Stimulated activated CD4-positive, alpha-beta T cell treated with anti-CD3 and anti-CD28 coated beads, Interleukin-2, amount 100 ng/mL, for 24 hours (primary cell): ENCODE measurements at places on chromosomes 4 and X.

- no peak for DNase-seq
Observed at GRCh38 chr4:57689693-57690205, 579.6 kb upstream of the IGFBP7 start.

DNA sequence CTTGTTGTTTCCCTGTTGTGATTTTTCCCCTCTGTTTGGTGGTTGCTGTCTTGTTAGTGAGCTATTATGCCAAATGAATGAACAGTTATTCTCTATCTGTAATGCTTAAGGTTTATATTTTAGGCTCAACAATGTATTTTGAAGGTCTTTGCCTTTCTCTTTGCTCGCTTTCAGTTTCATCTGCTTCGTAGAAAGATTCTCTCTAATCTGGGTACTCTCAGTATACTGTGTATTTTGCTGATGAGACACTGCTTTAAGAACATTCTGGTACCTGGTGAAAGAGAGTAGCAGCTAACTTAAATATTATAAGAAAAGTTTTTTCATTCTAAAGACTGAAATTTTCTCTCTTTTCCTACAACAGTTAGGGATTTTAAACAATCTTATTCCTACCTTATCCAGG is 1274.7 kb upstream of the PABPC4L start:
- no peak for DNase-seq

DNA sequence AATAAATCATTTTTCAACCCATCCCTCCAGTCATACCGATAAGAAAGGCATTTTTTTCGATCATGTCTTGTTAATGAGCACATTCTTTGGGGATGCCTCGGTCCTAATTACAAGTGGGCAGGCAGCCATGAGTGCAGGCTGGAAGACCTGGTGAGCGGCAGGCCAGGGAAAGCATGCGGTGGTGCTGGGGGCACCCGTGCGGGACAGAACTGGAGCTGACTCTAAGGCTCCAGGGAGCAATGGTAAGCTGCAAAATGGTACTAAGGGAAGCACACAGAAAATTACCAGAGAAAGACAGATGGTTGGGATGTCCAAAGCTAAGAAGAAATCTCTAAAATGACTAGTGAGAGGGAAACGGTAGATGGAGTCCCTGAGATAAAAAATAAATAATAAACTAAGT is 411.0 kb upstream of the AGA start:
- no peak for DNase-seq

DNA sequence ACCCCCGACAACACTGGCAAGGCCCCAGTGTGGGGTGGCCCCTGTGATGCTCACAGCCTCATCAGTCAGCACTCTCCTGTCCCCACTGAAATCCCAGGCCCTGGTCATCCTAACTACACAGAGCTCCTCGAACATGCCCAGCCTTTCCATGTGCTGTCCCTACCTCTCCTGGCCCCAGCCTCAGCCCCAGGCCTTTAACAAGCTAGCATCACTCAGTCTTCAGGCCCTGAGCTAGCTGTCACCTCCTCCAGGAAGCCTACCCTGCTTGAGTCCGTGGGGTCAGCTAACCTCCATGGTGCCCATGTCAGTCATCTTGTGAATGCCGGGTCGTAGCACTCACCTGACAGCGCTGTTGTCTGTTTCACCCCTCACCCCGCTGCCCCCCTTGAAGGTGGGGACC is 25.6 kb upstream of the C4orf50 start:
- no peak for DNase-seq

DNA sequence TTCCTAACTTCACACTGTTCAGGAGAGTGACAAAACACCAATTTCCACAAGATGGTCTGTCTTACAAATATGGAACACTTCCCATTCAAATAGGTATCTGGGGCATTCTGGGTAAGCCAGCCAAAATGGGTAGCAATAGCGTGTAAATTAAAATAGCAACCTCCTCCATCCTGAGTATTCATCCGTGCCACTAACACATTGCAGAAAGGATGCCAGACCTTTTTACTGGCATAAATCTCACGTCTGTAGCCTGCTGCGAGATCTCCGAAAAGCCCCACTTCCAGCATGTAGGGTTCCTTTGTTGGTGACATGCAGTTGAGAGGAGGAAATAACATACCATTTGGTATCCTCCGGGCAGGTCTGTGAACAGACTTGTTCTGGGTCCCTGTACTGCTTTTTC is 52.7 kb upstream of the RAI2 start:
- DNase-seq = no peak

GRCh38 chr4:14631806-14632440 is 370.4 kb upstream of the CPEB2 start:
- DNase-seq = no peak

DNA sequence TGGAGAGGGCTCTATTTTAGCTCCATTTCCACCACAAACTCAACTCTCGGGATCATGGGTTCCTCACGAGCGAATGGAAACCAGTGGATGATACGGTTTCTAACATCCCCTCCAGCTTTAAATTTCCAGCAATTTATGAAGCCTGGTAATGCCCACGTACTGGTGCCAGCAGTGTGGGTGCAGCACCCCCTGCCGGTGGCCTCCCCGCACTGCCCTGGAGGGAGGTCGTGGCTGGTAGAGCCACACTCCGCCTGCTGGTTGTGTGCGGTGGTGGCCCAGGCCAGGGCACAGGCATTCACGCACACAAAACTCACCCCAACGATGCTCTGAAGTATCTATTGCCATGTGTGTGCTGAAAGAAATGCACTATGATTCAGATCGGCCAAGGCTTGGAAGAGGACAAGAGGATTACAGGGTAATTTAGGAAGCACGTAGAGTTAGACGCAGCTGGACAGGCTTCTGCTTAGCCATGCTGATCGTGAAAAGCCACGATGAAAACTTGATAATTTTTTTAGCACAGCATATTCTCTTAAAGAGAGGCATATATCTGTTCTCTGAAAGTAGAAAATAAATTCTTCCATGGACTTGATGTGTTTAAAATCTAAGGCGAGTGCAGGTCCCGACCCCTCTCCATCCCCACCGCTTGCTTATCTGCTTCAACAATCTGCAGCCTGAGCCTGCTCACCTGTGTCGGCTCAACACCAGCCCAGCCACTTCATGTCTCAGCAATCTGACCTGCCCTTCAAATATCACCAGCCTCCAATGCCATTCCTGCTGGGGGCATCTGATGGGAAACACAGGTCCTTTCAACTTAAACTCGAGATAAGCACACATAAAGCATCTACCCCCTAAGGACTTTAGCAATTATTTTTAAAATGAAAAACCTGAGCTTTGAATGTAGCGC is 59.1 kb downstream of the SCD5 start:
- peak; percentile 85 for DNase-seq

- no peak for DNase-seq
Observed at GRCh38 chrX:24204958-24205357, 55.4 kb downstream of the ZFX start.

- DNase-seq = no peak
Observed at GRCh38 chr4:30341731-30342130, 378.4 kb upstream of the PCDH7 start.

DNA sequence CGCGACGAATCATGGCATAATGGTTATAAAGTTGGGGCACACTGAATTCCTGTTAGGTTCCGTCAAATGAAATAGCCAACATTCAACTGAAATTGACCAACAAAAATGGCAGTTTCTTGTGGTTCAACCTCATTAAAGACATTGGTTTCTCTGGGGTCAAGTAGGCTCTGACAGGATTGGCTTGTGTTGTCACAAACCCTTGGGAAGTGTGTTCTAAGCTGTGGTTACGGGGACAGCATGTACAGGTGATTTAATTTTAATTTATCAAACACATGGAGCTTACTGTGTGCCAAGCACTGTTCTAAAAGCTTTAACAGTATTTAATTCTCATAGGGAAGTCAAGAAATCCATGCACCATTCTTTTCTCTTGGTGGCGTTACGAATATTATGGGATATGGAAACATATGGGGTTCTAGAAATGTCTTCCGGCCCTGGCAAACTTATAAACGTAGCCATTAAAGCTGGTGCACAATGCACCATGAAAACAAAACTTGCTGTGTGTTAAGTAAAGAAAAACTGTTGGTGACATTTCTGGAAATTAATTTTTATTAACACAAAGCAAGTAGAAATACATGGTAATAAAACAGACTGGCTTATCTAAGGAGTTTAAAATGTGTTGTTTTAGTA is 891 bp downstream of the XK start:
- no peak for DNase-seq

DNA sequence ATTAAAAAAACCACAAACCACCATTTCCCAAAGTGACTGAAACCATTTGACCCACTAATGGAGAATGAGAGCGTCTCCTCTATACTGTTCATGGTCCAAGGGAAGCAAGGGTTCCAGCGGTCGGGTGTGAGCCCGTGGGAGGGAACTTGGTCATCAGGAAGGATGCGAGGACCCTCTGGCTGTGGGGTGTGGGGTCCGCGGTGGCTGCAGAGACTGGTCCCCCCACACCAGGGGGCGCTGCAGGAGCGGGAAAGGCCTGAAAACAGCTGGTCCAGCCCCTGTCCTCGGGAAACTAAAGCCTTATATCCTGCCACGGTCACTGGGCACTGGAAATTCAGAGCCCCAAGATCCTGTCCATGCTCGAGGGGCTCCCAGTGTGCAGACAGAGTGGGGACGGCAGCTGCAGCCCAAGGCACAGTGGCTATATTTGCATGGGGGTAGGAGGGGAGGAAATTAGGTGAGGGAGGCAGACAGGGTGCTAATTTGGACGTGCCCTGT is 4.3 kb downstream of the BLOC1S4 start:
- peak; percentile 92 for DNase-seq

GRCh38 chrX:46444011-46444410 is 101.2 kb downstream of the ZNF674 start:
- DNase-seq = no peak

DNA sequence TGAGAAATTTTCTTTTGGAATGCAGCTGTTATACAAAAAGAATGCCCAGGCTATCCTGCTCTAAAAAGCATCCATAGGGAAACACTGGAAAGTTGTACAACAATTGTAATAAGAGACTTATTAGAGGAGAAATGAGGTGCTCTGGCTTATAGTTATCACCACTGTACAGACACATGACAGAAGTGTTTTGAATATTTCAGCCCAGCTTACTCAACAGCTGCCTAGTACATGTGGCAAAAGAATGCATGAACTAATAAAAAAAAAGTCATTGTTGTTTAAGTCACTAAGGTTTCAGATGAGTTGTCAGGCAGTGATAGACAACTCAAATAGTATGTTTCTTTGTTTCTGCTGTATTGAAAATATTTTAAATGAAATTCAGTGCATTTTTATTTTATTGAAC is 307.7 kb downstream of the GPM6A start:
- DNase-seq = no peak

GRCh38 chrX:85994797-85995196 is 52.6 kb downstream of the CHM start:
- no peak for DNase-seq

DNA sequence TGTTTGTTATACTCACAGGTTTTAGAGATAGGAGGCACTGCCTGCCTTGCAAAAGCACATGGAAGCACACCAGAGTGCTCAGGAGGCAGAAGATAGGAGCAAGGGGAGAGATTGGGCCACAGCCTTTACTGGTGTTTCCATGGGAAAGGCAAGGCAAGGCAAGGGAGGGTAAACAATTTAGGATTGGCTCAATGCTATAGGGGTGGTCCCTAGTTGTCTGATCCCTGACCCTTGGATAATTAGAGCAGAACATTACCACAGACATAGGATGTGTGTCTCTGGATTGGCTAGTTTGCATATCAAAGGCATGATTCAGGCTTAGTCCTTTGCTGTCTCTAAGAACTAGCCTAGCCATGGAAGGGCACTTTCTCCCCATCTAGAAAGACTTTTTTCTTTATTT is 36.1 kb downstream of the GRXCR1 start:
- no peak for DNase-seq

DNA sequence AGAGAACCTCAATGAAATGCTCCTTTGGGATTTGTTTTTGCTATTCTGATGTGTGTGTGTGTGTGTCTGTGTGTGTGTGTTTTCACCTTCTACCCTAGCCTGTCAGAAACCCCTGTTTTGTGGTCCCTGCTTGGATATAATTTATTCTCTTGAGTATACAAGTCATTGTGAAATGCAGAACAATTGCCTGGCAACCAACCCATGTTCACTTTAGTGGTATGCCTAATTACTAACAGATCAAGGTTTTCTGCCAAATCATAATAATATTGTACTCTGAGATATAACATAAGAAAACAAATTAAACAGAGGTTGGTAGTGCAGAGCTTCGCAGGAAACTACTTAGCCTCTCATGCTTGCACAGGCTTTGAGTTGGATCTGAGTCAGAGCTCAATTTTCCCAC is 7.0 kb upstream of the TET2 start:
- DNase-seq = no peak

DNA sequence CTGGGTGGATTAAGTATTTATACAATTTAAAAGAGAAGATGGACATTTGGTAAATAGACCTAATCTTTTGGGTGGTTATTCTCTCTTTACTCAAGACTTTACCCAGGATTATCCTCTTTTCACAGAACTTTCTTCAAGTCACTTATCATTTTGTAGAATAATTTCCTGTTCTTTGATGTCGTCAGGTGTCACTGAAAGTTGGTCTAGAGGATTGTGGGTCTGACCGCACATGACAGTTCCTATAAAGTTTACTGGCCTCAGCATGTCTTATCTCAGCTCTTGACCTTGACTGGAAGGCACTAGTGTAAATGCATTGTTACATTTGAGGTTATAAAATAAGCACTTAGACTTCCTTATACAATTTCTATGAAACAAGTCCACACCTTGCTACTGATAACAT is 139.9 kb upstream of the SLC4A4 start:
- no peak for DNase-seq

DNA sequence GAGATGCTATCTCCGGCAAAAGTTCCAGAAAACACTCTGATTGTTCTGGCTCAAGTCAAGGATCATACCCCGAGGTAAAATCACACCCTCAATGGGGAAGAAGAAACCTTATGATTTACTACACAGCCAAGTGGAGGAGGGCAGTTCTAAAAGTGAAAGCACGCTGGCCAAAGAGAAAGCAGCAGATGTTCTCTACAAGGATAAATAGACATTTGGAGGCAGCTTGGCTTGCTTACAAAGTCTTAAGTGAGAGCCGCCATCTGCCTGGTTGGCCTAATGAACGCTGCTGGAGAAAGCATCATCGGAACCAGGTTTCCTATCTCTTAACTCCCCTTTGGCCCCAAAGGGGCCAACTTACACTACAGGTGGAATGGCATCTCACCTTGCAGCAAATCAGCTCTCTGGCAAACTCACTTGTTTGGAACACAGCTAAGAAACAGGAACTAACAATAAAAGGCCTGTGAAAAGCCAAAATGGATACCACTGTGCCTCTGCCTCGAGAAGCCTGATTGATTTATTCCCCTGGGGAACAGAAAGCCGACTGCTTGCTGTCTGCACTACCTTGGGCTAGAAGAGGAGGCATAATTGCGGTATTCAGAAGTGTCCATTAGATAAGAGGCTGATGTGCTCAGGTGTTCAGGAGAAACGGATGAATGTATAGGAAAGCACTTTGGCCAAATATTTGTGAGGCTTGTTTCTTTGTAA is 22.8 kb downstream of the FRAS1 start:
- no peak for DNase-seq

GRCh38 chrX:150308532-150309157 is 54.5 kb upstream of the MAMLD1 start:
- no peak for DNase-seq

DNA sequence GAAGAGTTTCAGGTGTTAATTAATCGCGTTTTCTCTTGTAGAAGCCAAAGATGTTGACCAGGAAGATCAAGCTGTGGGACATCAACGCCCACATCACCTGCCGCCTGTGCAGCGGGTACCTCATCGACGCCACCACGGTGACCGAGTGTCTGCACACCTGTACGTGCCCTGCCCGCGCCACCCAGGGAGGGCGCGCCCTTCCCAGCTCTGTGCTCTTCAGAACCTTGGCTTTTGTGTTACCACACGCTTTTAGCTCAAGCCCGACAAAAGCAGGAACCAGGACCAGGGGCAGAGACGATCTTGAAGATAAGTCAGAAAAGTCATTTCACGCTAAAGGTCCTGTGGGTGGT is 28.0 kb downstream of the PCGF3 start:
- no peak for DNase-seq
